ENCODE measurements at places on chromosomes 4 and X.

DNA sequence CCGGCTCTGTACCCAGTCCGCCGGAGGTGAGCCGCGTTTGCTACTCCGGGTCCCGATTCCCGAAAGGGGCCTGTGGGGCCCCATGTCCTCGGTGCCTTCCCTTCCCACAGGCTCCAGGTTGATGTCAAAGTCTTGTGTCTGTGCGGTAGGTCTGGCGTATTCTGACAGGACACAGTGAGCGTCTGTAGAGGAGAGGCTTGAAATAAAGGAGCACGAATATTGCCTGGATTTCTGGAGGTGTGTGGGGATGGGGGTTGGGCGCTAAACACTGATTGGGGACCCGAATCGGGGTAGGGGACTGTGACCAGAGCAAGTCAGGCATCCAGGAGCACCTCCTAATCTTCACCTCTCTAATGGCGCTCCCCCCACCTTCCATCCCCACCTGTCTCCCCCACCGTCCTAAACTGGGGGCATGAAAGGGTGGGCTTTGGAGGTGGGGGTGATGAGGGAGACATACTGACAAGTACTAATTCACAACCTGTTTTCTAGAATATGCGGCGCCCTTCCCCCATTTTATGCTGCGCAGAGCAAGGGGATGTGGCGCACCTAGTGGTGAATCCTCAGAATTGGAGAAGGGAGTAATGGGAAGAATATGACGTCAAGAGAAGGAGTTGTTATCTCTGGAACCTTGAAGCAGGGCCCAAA, 855 bp downstream of the GPRASP2 start:
- DNase-seq, result no peak

DNA sequence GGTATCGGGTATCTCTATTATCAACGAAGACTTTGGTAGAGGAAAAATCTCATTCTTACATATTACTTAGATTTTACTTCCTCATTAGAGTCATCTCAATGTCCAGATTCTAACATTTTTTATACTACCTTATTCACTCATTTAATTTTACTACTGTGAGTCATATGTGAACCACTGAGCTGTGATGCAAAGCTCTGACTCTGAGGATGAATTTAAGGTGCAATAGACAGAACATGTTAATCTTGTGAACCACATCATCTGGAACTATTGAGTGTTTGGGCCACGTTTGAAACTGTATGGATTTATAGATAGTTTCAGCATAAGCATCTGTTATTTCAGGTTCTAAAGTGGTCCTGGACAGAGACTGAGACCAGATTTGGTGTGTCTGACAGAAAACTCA, 78.4 kb downstream of the PWWP3B start:
- DNase-seq, result no peak

DNA sequence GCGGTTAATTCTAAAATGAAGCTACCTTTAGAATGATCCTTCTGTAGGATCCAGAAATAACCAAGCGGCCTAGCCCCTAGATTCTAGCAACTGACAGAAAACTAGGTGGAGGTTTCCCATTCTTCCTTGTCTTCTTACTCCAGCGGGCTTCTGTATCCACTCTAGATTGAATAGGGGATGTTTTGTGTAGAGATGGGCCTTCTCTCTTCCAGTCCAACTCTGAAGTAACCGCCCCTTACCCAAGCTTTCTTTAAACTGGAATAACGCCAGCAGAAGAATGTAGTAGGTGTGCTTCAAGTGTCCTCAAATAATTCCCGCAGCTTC, 386 bp upstream of the TMEM184C start:
- DNase-seq, result no peak

GRCh38 chr4:141057582-141057981, 75.7 kb downstream of the RNF150 start:
- DNase-seq, result no peak

DNA sequence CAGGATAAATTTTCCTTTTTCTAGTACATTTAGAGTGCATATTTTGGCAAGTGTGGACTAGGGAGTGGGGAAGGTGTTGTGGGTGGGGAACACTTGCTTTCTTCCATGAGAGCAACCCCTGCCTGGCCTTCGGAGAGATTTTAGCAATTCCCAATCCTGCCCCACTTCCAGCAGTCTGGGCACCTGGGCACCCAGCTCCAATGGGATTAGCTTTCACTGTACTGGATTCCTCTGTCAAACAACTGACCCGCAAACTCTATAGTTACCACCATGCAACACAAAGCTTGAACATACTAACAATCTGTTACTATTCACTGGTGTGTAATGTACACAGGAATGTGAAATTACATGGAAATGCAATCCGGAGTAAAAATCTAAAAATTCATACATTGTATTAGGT, 50.3 kb downstream of the SH3RF1 start:
- no peak for DNase-seq

GRCh38 chr4:75834772-75835154, 67.5 kb downstream of the PPEF2 start:
- DNase-seq, result no peak

- DNase-seq, result no peak
Measured at GRCh38 chrX:8815460-8816065, 14.4 kb upstream of the FAM9A start.
